Stimulated activated CD4-positive, alpha-beta T cell treated with anti-CD3 and anti-CD28 coated beads, Interleukin-15, amount 100 ng/mL, for 1 hour (primary cell): ENCODE measurements at places on chromosomes 2 and 18.

- no peak for DNase-seq
Observed at GRCh38 chr2:157336137-157337010, 10.8 kb upstream of the ERMN start.

DNA sequence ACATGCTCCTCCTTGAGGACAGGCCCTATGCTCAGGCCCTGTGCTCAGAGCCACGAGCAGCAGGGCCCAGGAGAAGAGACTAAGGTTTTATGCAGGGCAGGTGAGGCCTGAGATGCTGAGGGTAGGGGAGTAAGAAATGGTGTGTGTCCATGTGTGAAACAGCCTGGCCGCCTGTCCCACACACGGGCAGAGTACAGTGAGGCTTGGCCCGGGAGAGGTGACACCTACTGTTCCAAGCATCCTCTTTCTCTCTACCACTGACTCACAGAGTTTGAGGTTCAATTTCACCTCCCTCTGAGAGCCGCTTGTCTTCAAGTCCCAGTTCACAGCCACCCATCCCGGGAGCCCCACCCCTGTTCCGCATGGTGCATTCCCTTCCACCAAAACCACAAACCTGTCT, 54.1 kb downstream of the ADNP2 start:
- DNase-seq, result no peak

DNA sequence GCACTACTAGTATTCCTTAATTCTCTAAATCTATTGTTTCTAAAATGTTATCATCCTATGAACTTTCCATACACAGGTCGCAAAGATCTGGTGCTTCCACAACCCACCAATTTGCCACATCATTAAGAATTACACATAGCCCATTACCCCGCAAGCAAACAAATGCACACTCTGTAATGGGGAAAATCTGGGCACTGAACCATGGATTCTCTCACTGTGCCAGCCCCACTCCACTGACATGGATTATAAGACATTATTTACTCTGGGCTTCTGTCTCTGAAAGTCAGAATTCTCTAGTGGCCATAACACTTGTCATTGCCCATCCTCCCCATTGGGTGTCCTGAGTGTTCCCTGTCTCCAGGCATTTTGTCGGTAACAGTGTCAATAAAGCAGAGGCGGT, 537.1 kb downstream of the EPHA4 start:
- no peak for DNase-seq

DNA sequence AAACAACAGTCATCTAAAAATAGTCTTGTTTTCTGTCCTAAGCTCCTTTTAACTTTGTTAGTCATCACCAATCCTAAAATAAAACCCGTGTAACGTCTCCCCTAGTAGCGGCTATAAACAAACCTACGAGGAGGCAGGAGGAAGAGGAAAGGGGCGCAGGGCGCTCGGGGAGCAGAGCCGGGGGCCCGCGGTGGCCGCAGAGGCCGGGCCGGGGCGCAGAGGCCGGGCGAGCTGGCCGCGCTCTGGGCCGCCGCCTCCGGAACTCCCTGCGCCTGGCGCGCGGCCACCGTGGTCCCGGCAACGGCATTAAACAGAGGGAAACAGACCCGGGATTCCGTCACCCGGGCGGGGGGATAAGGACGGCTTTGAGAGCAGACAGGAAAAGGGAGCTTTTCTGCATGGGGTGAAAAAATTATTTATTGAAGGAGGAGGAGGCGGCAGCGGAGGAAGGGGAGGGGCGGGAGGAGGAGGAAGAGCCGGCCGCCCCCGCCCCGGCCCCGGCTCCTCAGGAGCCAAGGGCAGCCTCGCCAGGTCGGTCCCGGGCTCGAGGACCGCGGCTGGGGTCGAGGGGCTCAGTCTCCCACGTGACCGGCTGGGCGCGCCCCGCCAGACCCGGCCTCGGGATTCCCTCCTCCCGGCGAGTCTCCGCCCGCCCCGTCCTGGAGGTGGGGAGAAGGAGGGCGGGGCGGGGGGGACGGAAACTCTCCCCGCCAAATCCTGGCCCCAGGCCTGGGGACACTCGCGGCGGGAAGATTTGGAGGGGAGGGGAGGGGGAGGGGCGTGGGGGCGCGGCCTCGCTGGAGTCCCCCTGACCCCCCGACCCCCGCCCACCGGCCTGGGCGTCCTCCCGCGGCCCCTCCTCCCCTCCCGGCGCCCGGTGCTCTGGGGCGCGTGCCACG, 1.8 kb upstream of the NFATC1 start:
- no peak for DNase-seq

GRCh38 chr2:10028407-10028987, 14.9 kb upstream of the KLF11 start:
- DNase-seq, result no peak

DNA sequence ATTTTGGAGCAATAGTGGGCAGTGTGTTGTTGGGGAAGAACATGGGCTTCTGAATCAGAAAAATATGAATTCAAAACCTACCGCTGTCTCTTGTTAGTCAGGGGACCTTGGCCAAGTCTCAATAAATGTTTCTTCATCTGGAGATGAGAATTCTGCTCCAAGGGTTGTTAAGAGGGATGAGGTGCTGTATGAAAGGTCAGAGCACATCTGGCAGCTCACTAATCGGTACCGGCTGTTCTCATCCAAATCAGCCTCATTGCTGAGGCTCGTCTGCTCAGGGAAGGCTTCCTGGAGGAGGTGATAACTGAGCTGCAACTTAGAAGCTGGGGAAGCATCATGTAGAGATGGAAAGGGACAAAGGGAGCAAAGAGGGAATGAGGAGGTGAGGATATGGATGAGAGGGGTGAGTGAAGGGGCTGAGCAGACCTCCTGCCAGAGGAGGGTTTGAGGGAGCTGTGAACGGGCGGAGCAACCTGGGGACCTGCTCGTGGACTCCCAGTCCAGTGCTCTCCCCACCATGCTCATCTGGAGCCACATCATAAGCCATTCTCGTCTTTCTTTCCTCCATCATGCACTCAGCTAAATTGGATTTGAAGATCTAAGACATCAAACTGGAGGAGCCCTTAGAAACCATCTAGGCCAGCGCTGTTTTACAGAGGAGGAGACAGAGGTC, 47.4 kb downstream of the GREB1 start:
- no peak for DNase-seq

DNA sequence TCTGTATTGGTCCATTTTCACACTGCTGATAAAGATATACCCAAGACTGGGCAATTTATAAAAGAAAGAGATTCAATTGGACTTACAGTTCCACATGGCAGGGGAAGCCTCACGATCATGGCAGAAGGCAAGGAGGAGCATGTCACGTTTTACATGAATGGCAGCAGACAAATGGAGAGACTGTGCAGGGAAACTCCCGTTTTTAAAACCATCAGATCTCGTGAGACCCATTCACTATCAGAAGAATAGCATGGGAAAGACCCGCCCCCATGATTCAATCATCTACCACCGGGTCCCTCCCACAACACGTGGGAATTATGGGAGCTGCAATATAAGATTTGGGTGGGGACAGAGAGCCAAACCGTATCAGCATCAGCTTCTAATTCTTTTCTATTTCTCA, 217.0 kb downstream of the ANAPC1 start:
- DNase-seq, result no peak

DNA sequence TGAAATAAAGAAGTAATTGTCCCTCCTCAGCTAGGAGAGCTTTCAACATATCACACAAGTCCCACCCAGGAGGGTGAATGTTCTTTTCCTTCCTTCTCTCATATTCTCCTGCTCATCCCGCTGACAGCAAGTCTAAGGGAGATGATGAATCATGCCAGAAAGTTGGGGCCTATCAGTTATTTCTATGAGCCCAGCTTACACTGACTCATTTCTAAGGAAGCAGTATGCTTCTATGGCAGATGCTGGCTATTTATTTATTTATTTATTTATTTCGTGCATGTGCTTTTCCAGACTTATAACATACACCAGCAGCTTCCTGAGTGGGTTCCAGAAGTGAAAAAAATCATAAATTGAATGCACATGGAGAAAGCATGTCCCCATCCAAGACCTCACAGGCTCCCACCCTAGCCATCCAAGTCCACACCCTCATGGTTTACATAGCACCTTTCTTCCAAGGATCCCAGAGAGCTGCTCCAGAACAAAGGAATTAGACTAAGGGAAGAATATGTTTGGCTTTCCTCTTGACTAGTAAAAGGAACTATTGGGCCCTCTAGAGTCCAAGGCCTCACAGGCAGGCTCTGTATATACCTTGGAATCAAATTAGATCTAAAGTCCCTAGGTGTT, 1074.2 kb upstream of the ZEB2 start:
- DNase-seq, result no peak

DNA sequence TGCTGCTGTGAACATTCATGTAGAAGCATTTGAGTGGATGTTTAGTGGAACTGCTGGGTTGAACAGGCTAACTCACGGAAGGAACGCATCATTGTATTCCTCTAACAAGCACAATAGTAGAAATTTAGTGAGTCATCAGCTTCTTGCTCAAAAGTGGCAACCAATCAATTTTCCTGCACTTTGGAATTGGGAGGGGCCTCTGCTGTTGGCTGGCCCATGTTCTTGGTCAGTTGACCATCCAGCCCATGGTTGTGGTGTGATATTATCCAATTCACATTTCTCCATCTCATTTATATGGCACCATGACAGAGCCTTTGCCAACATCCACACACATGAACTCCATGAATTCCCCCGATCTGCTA, 95.0 kb downstream of the TNFRSF11A start:
- no peak for DNase-seq

DNA sequence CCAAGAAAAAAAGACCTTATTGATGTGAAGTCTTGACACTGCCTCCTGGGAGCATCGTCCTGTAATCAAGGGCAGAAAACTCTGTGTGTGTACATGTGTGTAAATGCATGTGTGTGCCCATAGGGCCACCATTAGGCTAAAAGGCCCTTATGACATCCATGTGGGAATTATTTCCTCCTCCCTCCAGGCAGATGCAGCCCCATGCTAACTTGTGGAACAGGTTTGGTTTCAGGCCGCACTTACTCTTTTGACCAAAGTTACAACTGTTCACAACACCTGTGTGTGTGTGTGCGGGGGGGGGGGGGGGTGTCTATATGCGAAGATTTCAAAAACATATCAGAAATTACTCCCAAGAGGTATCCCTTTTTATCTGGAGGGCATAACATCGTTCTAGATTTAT, 87.4 kb upstream of the SLC14A2 start:
- no peak for DNase-seq

GRCh38 chr2:102848366-102848839, 86.6 kb downstream of the TMEM182 start:
- no peak for DNase-seq

- no peak for DNase-seq
Observed at GRCh38 chr2:217880891-217881290, 121.9 kb downstream of the TNS1 start.

GRCh38 chr2:85096616-85097015, 36.6 kb upstream of the TCF7L1 start:
- DNase-seq, result no peak
